ENCODE measurements at places on chromosomes 1 and 21.

- DNase-seq, result no peak
Measured at GRCh38 chr1:39392851-39393573, 98.4 kb upstream of the BMP8A start.

DNA sequence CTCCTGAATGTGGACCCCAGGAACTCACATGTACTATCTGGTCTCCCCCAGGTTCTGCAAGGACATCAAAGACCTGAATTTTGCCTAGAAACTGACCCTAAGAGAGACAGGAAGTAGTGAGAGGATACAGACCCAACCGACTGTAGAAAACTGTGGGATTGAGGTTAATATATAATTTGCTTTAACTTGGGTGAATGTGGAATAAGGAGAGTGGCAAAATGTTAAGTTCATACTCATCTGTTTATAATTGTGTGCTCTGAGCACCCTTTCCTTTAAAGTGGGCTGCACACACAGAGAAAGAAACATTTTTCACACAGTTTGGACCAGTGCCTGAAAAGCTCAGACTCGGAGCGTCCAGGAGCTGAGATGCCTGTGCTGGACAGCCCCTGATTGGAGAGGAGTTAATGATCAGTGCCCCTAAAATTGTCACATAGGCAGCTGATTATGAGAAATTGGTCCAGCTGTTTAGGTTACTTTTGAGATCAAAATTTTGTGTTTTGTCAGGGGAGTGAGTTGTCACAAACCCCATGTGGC lies 37.2 kb downstream of the ROR1 start:
- DNase-seq, result no peak

DNA sequence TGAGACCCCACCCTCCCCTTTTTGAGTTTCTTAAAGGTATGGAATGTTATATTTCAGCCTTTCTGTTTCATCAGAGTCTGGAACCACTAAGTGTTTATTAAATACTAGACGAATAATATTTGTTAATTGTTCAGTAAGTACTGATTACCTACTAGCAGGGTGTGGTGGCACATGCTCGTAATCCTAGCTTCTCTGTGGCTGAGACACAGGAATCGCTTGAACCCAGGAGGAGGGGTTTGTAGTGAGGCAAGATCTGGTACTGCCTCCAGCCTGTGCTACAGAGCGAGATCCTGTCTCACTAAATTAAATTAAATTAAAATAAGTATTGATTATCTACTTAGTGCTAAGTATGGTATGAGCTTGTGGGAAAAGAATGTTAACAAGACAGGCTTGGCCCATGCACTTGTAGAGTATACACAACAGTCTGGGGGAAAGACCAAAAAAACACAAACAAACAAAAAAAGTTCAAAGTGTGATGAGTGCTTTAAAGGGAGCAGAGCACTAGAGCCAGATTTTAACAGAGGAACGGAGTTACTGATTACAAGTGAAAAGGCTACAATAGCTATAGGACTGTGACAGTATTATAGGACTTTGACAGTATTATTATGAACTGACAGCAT lies 2.4 kb downstream of the CEPT1 start:
- DNase-seq, result no peak

DNA sequence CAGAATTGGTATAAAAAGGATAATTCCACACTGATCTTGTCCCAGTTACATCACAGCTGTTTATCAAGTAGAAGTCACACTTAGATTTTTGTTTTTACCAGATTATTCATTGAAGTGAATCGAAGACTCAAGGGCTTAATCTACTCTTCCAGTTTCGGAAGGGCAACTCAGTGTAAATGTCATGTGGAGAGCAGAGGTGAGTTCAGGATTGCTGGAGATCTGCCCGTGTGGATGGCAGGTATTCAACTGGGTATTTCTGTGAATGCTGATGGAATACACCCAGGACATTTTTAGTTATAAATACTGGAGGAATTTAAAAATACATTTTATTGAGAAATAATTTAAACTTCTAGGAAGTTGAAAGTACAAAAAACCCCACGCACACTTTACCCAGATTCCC lies 19.4 kb downstream of the CC2D1B start:
- DNase-seq, result no peak

DNA sequence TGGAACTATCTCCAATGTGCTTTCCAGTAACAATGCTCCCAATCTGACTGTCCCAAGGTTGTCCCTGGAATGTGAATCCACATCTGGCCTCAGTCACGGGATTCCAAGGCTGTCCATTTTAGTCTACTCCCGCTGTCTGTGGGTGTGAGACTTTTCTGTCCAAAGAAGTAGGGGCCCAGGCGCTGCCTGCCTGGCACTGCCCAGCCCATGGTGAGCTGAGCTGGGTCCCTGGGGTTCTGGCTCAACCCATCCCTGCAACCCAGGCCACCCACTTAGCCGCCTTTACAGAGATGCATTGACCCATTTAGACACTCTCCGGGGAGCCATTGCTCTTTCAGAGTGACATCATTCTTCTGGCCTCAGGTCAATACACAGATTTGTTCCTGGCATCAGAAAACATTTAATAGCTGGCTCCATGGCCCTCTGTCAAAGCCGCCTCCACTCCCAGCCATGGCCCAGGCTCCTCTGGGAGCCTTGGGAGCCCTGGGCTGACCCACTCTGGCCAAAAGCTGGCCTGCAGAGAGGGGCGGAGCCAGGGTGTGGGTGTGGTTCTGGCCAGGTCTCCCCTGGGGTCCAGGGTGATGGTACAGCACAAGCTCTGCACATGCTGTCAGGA lies 47.2 kb upstream of the PAX7 start:
- no peak for DNase-seq

GRCh38 chr1:228373004-228373680 lies 33.5 kb downstream of the TRIM11 start:
- DNase-seq, result no peak

GRCh38 chr21:40164905-40165772 lies 297.9 kb downstream of the PCP4 start:
- no peak for DNase-seq

- DNase-seq, result no peak
Measured at GRCh38 chr1:160624464-160624863, 22.4 kb downstream of the SLAMF1 start.

- DNase-seq, result no peak
Measured at GRCh38 chr1:226643611-226644540, 95.2 kb downstream of the ITPKB start.

GRCh38 chr1:22841142-22841541 lies 130.5 kb downstream of the EPHB2 start:
- no peak for DNase-seq

GRCh38 chr1:87766737-87767136 lies 438.1 kb downstream of the LMO4 start:
- no peak for DNase-seq

DNA sequence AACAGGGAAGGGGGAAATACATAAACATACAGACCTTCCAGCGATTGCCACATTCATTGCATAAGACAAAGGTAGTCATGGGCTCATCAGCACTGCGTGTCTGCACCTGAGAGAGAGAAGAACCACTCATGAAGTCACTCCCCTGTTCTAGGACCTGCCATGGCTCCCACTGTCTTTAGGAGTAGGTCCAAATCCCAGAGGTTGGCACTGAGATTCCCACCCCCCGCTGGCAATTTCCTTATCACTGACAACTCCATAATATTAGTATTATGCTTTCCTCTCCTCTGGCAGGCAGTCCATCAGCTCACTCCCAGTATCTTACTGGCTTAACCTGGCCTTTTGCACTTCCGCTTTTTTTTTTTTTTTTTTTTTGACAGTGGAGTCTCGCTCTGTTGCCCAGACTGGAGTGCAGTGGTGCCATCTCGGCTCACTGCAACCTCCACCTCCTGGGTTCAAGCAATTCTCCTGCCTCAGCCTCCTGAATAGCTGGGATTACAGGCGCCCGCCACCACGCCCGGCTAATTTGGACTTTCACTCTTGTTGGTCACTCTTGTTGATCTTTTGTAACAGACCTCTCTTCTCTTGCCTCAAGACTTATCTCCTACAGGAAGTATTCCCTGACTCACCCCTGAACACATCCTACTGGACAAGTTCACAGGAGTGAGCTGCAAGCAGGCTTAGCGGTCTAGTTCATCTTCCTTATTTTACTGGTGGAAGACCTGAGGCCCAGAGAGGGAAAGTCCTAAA lies 14.8 kb upstream of the ZNF436 start:
- no peak for DNase-seq

DNA sequence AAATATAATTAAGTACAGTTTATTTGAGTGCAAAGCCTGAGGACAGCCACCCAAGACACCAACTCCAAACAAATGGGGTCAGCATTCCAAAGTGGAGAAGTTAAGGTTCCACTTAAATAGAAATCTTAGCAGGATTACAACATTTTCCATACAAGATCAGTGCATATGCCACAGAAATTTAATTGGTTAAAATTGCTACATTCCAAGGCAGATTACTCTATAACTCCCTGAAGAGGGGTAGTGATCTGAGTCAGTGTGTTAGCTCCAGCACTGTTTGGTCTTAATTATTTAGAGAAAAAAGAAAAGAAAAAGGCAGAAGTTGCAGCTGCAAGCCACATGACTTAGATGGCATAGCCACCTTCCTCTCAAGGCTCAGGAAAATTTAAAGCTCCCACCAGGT lies 297.5 kb downstream of the HHIPL2 start:
- DNase-seq, result no peak

DNA sequence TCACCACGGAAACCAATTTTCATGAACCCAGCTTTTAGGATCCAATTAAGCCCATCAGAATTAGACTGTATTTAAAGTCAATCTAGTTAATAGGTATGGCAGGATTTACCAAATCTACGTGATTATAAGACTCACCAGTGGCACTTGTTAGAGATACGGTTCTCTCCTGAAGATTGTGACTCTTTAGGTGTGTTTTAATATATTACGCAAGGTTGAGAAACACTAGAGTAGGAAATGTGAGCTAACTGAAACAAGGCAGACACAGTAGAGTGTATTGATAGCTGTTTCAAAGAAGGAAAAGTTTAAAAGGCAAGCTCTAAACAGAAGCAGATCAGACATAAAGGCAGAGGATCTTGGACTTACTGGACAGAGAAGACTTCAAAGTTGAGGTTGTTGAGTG lies 11.2 kb upstream of the RPE65 start:
- no peak for DNase-seq

GRCh38 chr1:185961664-185962063 lies 227.5 kb downstream of the HMCN1 start:
- no peak for DNase-seq

DNA sequence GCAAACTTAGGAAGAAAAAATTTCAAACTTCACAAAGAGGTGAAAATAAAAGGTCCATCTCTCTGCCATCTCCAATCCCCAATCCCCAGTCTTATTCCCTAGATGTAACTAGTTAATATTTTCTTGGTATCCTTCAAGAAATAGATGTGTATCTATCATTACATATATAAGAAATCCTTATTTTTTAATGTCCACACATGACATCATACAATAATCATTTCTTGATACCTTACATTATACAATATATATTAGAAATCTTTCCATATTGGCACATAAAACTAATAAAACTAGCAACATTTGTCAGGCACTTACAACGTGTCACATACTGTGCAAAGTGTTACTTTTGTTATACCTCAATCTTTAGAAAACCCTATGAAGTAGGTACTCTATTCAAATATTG lies 16.2 kb downstream of the DOCK7 start:
- no peak for DNase-seq

- DNase-seq, result peak; percentile 27
Measured at GRCh38 chr1:213381572-213382084, 330.6 kb downstream of the RPS6KC1 start.

DNA sequence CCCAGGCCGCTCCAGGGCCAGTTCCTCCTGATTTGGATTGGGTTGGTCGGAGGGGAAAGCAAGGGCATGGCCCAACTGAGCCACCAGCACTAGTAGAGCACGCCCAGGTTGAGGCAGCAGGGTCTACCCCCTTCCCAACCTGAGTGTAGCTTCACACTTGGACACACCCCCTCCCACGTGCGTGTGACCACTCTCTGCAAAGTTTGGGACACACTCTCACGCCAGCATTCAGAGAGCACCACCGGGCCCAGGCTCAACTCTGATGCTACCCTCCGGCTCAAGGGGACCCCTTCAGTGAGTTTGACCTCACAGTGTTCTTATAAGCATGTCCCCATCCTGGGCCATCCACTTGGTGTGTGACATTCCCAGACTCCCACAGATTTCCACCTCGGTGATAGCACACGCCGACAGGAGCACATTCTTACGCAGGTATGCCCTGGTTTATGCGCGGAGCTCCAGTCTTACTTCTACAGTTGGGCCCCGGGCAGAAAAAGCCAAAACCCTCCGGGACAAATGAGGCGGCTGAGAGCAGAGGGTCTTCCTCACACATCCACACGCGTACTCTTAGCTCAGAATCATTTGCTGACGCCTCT lies 3.0 kb upstream of the DMRTA2 start:
- no peak for DNase-seq

- no peak for DNase-seq
Measured at GRCh38 chr1:184734980-184735379, 19.7 kb downstream of the EDEM3 start.

DNA sequence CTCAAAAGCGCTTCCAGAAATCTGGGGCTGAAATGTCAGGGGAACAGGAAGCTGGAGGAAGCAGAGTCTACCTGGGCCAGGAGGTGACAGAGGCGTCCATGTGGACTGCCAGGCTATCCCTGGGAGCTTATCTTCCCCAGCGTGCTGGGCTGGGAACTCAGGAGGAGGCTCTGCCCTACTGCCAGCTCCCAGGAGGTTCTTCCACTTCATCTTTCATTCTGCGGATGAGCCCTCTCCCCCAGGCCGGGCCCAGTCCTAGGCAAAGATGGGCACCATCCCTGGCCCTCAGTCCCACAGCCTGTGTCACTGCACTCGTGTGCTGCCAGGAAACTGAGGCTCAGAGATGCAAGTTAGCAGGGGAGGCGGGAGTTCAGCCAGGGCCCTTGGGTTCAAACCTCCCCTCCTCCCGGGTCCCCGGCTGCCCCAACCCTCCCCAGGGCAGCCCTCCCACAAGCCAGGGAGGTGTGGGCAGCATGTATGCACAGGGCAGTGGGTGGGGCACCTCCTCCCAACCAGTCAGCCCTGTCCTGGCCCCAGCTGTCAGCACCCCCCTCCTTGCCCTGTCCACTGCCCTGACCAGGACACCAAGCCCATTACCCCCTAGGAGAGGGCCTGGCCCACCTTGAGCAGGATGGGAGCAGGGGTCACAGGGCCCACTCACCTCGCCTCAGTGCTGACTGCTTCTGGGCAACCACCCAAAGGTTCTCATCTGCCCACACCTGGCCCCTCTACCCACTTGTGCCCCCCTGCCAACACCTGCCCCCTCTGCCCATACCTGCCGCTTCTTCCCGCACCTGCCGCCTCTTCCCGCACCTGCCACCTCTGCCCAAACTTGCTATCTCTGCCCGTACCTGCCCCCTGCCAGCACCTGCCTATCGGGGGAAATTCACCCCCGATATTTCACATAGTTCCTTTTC lies 226.0 kb downstream of the NPHP4 start:
- DNase-seq, result no peak

- DNase-seq, result no peak
Measured at GRCh38 chr21:26715878-26716506, 129.2 kb downstream of the ADAMTS1 start.

All from NCI-H1436 (cell line).